ENCODE measurements at places on chromosomes 12 and 14.

- no peak for DNase-seq
These were observed 153.0 kb downstream of the KIF26A start for GRCh38 chr14:104291123-104292000.

GRCh38 chr14:35406506-35407305 is 2.2 kb upstream of the NFKBIA start:
- peak; percentile 55 for DNase-seq

DNA sequence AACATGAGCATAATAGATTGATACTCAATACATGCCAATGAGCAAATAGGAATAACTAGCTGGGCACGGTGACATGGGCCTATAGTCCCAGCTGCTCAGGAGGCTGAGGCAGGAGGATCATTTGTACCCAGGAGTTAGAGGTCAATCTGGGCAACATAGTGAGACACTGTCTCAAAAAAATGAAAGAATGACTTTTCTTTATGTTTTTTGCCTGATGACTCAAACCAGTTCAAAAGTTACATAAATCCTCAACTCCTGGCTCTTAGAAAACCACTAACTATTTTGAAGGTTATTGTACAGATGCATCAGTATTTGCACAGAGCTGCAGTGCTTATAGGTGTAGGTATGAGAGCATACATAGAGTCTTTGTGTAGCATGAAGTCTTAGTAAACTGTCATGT is 219.2 kb upstream of the RGS6 start:
- DNase-seq = no peak

DNA sequence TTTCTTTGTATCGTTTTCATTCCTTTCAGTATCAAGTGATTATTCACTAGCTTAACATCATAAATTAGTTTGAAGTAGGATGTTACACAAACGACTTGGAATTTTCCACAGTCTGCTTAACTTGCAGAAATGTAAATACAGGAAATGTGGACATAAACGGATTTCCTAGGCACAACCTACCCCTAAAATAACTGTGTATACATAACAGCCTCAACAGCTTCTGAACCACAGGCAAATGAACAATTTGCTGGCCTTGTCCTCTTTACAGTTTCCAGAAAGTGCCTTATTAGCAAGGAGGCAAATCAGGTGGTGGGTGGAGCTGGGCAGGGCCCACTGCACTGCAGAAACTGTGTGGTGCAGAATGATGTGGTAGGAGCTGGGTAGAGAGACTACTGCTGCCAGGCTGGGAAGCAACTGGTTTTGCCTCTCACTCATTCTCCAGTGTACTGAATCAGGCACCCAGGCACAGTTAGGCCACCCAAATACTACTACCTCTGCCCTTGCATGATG is 14.1 kb downstream of the DRAM1 start:
- DNase-seq = peak; percentile 22

GRCh38 chr14:61621444-61621843 is 73.9 kb upstream of the HIF1A start:
- DNase-seq = no peak

DNA sequence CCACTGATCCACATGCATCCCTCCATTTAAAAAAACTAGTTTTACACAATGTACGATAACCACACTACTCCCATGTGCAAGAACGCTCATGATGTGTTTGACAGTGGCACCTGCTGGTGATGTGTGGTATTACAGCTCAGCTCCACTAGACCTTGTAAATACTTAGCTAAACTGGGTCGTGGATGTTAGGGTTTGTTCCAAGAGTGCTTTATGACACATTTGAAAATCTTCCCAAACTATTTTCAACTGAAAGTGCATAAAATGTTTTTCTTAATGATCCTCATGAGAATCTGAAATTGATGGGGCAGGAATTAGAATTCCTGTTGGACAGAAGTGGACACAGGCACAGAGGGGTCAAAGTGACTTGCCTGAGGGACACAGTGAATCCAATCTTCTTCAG is 99.2 kb downstream of the SCARB1 start:
- DNase-seq = peak; percentile 59

- DNase-seq = no peak
These were observed 125.5 kb downstream of the DAAM1 start for GRCh38 chr14:59313658-59314608.

DNA sequence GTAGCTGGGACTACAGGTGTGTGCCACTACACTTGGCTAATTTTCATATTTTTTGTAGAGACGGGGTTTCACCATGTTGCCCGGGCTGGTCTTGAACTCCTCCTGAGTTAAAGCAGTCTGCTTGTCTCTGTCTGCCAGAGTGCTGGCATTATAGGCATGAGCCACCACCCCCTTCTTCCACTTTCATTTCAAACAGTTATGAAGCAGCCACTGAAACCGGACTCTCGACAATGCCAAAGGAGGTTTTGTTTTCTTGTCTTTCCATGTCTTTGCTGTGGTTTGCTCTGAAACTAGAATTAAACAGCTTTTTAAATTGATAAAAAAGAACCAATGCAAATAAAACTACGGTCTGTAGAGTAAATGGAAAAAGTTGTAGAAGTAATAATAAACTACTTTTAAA is 30.4 kb downstream of the RAP1B start:
- DNase-seq = no peak

DNA sequence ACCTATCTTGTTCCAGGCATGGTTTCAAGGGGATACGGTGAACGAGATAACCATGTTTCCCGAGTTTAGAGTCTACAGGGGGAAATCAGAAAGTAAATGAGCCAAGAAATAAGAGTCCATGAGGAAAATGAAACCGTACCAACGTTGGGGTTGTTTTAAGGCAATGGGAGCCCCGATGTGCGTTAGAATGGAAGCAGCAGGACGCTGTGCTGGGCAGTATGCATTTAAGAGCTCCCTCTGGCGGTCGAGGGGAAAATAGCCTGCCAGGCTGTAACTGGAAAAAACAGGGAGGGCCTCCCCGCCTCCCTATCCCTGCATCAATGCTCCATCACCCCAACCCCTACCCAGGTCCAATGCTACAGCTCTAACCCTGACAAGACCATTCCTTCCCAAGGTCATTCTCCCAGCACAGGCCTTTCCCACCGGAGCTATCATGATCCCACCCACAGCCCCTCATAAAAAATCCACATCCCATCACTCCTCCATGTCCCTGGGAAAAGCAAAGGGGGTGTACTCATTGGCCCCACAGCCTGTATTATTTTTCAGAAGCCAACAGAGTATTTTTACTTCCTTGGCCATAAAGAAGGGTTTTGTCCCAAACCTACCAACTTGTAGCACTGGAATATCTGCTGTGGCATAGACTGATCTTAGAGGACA is 226.3 kb upstream of the NOS1 start:
- peak; percentile 21 for DNase-seq

Data from erythroblast (primary cell).